ENCODE measurements at places on chromosomes 2 and 18.

DNA sequence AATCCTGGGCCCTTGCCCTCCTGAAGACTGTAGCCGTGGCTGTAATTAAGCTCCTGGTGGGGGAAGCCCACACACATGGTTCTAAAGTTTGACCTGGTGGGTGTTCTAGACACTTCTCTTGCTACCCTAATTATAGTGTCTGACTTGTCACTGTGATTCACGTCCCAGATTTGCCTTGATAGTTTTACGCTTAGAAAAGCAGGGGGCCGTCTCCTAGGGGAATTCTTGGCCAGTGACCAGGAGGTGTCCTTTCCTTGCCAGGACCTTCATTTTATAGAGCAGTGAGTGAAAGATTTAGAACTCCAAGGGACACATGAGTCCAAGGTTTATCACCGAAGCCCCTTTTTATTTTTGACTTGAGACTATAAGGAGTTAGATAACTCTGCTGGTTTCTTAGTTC, 9.0 kb downstream of the TMEM214 start:
- no peak for DNase-seq

GRCh38 chr2:143399631-143400069, 270.4 kb downstream of the ARHGAP15 start:
- DNase-seq, result no peak

DNA sequence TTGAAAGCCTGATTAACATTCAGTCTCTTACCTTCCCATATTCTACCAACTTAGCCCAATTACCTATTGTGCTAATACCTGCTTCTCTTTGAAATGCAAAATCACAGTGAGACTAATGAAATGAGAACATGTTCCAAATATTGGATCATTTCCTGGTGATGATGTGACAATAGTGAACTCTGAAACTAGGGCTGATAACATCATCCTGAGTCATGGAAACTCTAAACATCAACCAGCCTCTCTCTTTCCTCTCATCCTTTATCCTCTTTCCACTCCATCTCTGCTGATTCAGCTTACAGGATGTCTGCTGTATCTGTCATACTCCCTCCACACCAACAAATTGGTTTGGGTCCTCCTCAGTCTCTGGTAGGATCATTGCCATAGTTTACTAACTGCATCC, 98.8 kb upstream of the NCKAP5 start:
- peak; percentile 38 for DNase-seq

GRCh38 chr2:223936862-223937326, 8.2 kb downstream of the WDFY1 start:
- no peak for DNase-seq

- DNase-seq, result no peak
Measured at GRCh38 chr2:71460595-71461303, 7.4 kb downstream of the DYSF start.

DNA sequence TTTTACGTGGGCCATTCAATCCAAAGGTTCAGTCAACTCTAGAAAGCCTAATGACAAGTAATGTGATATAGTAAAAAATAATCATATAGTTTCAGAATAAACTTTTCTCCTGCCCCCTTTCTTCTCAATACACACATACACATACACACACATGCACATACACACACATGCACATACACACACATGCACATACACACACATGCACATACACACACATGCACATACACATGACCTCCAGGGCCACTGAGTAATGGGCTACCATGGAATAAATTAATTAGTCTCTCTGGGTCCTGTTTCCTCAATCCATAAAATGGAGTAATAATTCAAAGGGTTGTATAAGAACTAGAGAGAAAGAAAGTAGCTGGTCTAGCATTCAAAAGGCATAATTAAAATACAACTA, 5.4 kb upstream of the TRIB2 start:
- no peak for DNase-seq

GRCh38 chr2:111897924-111898702, at the start of gene MERTK:
TSS of gene MERTK (plus strand) at chr2:111898607. CDS start at chr2:111898736, 129 bp downstream.
- no peak for DNase-seq

DNA sequence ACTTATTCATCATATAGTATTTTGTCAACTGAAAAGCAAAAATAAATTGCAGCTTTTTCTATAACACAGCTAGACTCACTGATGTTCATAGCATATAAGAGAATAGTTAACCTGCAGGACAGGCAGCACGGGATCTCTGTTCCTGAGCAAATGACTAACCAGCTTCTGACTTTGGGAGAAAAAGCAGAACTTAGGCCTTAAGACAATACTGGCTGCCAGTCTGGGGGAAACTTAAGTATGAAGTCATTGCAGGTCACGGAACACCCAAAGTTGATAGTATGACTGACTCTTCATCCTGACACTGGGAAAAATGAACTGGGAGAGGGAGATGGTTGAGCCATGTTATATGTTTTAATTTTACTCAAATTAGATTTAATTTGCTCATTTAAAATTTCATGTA, 113.0 kb downstream of the DPP4 start:
- no peak for DNase-seq

DNA sequence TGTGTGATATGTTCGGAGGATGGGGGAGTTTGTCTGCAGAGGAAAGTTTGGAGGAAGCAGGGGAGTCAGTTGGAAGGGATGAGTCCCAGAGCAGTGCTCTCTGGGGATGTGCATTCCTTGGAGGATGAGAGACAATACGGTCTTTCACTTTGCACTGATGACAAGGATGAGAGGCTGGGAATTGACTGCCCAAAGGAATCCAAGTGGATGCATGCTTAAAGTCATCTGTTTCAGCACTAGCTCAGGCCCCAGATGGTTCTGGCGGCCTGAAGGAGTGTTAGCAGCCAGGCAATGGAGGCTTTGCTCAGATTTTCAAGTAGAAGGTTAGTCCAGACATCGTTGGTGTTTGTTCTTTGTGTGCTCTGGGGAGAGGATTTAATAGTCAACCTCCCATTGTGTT, 100.2 kb downstream of the CRIM1 start:
- DNase-seq, result no peak
